Activated CD4-positive, alpha-beta T cell treated with anti-CD3 and anti-CD28 coated beads, Interleukin-2, amount 50 U/mL, for 24 hours (primary cell): ENCODE measurements at places on chromosomes 2 and 18.

DNA sequence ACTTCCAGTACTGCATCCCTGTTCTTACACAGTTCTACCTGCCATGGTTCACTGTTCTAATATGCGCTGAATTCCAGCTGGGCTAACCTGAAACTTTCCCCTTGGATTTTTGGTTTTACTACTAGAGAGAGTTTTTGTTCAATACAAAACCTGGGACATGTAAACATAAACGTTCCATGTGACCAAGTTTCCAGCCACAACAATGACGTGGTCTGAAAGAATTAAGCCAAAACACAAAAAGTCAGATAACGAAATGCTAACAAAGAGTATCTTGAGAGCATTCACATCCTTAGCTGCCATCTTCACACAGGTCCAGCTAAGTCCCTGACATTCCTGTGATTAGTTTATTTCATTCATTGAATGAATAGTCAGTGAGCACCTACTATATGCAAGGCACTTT is 467.0 kb upstream of the PKDCC start:
- DNase-seq: no peak

DNA sequence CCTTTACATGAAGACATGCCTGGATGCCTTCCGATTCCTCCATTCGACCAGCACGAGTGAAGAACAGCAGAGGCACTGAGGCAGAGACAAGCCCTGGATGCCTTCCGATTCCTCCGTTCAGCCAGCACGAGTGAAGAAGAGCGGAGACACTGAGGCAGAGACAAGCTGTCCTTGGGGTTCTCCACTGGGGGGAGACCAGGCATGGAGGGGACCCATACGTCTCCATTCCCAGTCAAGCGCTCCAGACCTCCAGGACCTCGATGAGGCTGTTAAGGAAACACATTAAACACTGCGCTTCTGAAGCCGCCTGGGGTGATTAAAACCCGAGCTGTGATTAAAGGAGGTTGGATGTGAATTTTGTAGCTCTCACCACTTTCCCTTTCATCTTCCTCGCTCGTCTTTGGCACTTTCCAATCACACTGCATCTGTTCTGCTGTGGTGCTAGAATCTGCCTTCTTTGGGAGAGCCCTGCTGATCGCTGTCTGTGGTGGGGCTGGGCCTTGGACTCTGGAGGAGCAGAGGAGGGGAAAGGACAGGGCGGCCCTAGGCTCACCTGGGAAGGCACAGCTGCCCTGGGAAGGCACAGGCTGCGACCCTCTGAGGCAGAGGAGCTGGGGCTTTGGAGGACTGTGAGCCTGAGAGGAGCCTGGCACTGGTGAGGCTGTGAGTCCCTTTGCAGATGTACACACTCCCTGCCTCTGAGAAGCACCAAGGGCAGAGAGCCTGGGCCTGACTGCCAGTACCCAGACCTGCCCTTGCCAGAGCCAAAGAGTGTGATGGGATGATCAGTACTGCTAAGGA is 463.1 kb upstream of the HS6ST1 start:
- no peak for DNase-seq

DNA sequence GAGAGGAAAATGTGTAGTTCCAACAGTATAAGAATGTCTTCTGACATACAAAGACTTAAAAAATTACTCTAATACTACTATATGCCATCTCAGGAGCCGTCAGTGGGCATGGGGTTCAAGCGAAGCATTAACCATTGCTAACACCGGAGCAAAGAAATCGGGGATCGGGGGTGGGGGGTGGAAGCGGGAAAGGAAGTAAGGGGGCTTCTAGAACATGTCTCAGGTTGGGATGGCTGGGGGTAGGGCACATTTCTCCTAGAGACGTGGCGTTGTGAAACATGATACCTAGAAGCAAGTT is 702 bp downstream of the LMAN1 start:
- no peak for DNase-seq

- DNase-seq: no peak
Observed at GRCh38 chr2:41968182-41968578, 79.6 kb upstream of the PKDCC start.

DNA sequence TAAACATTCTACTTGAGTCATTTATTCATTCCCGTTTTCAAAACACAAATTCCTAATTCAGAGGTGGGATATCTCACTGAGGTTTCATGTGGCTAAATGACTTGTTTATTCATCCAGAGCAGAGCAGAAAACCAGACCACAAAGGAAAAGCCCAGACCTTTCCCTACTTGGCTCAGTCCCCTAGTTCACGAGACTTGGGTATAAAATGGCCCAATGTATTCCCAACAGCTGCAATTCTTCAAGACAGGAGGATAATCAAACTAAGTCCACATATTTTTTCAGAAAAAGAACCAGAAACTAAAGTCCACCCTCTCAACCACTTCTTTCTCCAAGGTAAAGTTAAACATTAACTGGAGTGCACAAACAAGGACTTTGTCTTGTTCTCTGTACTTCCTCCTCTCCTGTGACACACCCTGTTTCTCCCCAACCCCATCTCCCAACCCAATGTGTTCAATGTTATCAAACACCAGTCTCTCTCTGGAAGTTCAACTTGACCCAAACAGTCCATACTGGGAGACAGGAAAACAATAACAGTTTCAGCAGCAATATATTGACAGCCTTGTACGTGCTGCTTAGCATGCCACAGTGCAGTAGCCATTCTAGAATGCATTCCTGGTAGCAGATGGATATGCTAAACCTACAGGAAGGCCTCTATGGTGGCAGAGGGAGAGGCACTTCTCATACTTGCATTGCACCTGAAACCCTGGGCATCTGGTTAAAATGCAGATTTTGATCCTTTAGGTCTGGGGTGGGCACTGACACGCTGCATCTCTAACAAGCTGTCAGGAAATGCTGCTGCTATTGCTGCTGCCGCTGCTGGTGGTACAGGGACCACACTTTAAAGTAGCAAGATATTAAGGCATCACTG is 110.7 kb downstream of the INO80D start:
- no peak for DNase-seq

DNA sequence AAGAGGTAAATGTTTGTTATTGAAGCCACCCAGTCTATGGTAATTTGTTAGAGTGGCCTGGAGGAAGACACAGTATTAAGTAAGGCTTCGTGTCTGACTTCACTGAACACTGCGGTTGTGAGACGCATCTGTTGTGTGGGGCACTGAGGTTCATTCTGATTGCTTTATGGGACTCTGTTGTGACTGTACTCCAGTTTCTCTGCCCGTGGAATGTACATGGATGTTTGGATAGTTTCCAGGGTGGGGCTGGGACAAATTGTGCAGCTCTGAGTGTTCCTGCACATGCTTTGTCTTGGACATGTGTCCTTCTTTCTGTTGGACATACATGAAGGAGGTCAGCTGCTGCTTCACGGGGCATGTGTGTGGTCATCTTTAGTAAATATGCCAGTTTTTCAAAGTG is 58.6 kb downstream of the ODC1 start:
- no peak for DNase-seq

- DNase-seq: no peak
Observed at GRCh38 chr2:171389325-171389724, 44.5 kb downstream of the METTL8 start.

- DNase-seq: no peak
Observed at GRCh38 chr2:112714836-112715631, 5.8 kb upstream of the NT5DC4 start.

GRCh38 chr18:11987527-11987926 is 6.2 kb downstream of the IMPA2 start:
- DNase-seq: no peak

DNA sequence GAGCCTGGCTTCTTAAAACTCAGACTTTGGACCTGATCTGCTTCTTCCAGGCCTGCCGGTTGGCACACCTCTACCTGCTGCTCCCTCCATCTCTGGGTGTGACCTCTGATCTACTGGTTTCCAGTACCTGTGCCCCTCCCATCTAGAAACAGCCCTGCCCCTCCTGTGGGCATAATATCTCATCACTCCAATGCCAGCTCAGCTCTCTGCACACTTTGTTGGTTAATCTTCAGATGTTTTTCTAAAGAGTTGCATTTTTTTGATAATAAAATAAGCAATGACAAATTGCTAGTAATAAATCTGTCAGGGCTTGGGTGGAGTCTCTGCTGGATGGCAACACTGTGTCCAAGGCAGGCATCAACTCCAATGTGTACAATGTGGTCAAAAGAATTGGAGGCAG is 89.6 kb upstream of the PPP1CB start:
- DNase-seq: no peak

GRCh38 chr2:1995081-1995480 is 250.8 kb upstream of the PXDN start:
- DNase-seq: no peak

DNA sequence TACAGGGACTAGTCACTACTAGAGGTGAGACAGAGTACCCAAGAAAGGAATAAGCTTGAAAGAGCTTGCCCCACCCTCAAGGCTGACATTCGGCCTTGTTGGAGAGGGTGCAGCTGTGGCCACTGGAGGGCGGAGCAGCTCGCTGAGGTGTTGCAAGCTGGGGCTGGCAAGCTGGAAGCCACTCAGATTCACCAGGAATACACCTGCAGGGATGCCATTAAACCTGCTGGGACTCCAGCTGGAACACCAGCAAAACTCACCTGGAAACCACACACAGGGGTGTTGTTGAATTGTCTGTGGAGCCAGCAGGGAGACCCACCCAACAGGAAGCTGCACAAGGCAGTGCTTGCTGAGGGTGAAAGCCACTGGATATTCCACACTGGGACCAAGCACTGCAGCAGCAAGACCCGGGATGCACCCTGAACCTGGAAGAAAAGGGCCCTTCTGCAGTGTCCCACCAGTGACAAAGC is 26.1 kb downstream of the KCTD18 start:
- no peak for DNase-seq

- DNase-seq: no peak
Observed at GRCh38 chr18:36130039-36130831, 536 bp downstream of the ELP2 start.
